ENCODE measurements at places on chromosomes 12 and 14. TPM values are rescaled to one million over a fixed set of nuclear protein-coding genes. Genes with fewer than 3 reads are reported as not detected.

RPGRIP1 gene
- polyA plus RNA-seq: 0.28 TPM

KCNJ8 gene
- polyA plus RNA-seq: 15.2 TPM

COCH gene
- polyA plus RNA-seq: 1.1 TPM

NELL2 gene
- polyA plus RNA-seq: 1.7 TPM

MGP gene
- 259 TPM for polyA plus RNA-seq

CMA1 gene
- polyA plus RNA-seq: 0.30 TPM

TAS2R9 gene
- not detected for polyA plus RNA-seq

LRRK2 gene
- polyA plus RNA-seq: 8.1 TPM

CPNE6 gene
- polyA plus RNA-seq: 0.55 TPM

NPFF gene
- polyA plus RNA-seq: not detected

WNT1 gene
- not detected for polyA plus RNA-seq

MIP gene
- not detected for polyA plus RNA-seq

HOXC12 gene
- polyA plus RNA-seq: not detected

RAB3IP gene
- polyA plus RNA-seq: 6.3 TPM

TEAD4 gene
- 6.7 TPM for polyA plus RNA-seq

AHNAK2 gene
- 24.6 TPM for polyA plus RNA-seq

DAO gene
- polyA plus RNA-seq: not detected
